Bone marrow (tissue), 2 donors: ENCODE measurements at places on chromosomes 5 and 9.

DNA sequence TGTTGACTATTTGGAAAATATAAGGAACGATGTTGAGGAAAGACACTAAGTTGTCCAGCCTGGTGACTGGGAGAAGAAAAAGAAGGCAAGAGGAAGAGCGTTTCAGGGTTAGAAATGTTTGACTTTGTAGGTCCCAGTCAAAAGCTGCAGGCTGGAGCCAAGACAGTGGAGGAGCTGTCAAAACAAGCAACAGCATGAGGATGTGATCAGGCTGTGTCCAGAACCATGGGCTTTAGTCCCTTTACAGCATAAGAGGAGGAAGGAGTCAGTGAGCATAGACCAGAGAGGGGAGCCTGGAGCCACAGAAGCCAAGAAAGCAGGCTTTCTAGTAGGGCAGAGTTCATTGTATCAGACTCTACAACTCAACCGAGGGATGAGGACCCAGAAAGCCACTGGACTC, 658.5 kb downstream of the BNC2 start:
- DNase-seq = no peak

- DNase-seq = no peak
These were observed 26.2 kb downstream of the ZNF474 start for GRCh38 chr5:122155546-122155945.

DNA sequence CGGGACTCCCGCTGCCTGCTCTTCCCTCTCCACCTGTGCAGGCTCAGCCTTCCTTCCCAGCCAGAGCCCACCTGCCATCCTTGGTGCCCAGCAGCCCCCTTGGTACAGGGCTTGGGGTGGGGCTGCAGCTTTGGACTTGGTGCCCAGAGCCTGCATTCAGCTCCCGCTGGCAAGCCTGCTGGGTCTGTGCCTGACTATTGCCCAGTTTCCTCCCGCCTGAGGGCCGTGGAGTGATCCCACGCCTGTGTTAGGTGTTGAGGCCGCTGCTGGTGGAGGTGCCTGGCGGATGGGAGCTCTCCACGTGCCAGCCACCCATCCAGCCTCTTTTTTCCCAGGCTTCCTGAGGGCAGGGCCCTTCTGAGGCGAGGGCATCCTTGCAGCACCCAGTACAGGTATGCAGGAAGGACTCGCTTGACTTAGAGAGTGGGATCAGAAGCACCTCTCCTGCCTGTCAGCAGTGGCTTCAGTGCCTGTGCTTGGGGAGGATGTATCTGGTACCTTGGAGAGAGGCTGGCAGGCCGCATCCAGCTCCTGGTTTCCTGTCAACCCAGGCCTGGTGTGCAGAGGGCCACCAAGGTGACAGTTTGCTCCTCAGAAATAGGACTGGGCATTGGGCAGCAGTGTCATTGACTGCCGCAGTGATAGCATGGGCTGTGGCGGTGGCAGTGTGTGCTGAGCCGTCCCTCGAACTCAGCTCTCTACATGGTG, 7.8 kb downstream of the RXRA start:
- no peak for DNase-seq

DNA sequence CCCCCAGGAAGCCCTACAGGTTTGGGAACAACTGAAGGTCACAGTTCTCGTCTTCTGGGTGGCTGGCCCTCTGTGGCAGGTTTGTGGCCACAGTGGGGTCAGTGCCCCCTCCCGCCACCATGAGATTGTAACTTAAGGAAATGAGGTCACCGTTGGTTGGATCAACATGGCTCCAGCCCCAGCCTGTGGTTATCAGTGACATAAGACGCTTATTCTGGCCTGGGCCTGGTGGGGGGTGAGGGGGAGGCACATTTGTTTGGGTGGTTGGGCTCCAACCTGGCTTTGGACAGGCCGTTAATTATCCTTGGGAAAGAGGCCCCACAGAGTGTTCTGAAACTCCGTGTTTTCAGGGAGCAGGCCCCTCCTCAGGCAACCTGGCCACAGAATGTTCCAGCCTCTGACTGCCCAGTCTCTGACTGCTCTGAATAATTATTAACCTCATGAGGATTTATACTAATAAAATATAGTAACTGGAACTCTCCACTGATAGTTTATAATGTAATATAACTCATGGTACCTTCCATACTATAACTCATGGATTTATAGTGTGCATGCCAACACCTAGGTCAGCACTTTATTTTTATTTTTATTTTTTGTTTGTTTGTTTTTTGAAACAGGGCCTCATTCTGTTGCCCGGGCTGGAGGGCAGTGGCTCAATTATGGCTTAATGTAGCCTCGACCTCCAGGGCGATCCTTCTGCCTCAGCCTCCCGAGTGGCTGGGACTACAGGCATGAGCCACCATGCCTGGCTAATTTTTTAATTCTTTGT, 58.0 kb upstream of the RPL26L1 start:
- no peak for DNase-seq

- no peak for DNase-seq
These were observed 45.8 kb downstream of the PCDHGC5 start for GRCh38 chr5:141534492-141535213.
